ENCODE measurements at places on chromosomes 2 and 18. TPM values are rescaled to one million over a fixed set of nuclear protein-coding genes. Genes with fewer than 3 reads are reported as not detected.

FBXO41 gene
- 0.72 TPM for total RNA-seq

PPP1CB gene
- 206 TPM for total RNA-seq

ZNF521 gene
- total RNA-seq, result 0.16 TPM

REG3G gene
- not detected for total RNA-seq

ANO7 gene
- 1.7 TPM for total RNA-seq

STARD6 gene
- not detected for total RNA-seq

FAM168B gene
- total RNA-seq, result 119 TPM

STPG4 gene
- not detected for total RNA-seq

GALNT3 gene
- 2.2 TPM for total RNA-seq

COL4A3 gene
- not detected for total RNA-seq

LRATD1 gene
- not detected for total RNA-seq

ALS2 gene
- 28.2 TPM for total RNA-seq

CRYBA2 gene
- not detected for total RNA-seq

UGT1A3 gene
- not detected for total RNA-seq

STAT4 gene
- 0.89 TPM for total RNA-seq

TRIP12 gene
- 83.1 TPM for total RNA-seq

AQP12A gene
- not detected for total RNA-seq

DSG1 gene
- not detected for total RNA-seq

CFC1 gene
- not detected for total RNA-seq

RTP5 gene
- not detected for total RNA-seq

SLC19A3 gene
- total RNA-seq, result not detected

CTNNA2 gene
- not detected for total RNA-seq
